ENCODE measurements at places on chromosomes 12 and 14.
A peak's percentile ranks its signal among the peaks of the same experiment; 100 is the strongest.

DNA sequence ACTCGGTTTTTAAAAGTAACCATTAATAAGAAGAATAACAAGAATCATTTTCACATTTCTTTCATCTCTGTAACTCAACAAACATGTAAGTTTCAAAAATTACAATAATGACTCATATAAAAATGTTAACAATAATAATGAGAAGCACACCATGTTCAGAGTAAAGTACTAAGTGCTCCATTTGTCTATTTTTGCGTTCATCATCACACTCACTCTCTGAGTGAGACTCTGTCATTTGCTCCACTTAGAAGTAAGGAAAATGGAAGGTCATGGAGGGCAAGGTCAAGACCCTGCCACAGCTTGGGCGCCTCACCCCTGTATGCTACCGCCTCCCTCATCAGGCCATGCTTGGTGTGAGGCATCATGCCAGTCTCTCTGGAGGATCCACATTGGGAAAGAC lies 129.9 kb downstream of the TMEM30B start:
- DNase-seq: no peak

DNA sequence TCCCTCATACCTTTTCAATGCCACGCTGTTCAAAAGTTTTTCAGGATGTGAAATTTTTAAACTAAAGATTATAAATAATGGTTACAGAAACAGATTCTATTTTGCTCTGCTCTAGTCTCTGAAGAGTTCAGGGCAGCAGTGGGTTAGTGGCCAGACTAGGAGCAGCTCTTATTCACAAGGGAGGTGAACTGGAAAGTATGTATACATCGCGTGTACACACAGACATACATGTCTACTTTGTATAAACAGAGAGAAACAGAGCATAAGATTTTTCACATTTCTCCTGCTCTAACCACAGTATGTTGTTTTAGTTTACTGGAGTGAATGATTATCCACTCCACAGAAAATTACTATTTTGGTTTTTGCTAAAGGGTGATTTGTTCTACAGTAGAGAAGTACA lies 74.4 kb upstream of the CRY1 start:
- no peak for DNase-seq

GRCh38 chr14:71267007-71267513 lies 359.8 kb downstream of the PCNX1 start:
- DNase-seq: no peak

DNA sequence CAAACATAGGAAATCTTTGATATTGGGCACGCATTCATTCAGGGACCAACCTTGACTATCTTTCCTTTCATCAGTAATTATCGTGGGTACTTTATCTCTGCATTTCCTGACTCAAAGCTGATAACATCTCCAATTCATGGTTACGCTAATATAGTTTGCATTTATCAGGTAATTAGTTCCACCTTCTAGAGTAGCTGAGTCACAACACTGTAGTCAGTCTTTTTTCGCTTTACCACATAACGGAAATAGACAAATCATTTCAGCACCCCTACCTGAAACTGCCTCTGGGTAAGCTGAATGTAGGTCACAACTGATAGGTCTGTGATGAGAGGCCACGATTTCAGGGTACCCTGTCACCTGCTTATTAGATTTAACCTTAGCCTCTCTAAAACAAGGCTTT lies 36.7 kb upstream of the IL22 start:
- no peak for DNase-seq

DNA sequence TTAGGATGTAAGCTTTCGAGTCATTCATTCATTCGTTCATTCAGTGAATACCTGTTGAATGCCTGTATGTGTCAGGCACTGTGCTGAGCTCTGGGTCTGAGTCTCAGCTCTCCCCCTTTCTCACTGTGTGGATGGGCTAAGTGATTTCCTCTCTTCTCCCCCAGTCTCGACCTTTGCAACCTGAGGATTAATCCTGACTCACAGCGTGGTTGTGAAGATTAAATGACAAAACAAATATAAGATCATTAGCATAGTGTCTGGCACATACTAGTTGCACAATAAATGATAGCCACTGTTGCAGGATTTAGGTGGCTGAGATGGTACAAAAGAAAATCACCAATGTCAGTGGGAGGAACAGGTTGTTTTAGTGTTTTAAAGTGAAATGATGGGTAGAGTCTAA lies 136.7 kb downstream of the GPR135 start:
- no peak for DNase-seq

DNA sequence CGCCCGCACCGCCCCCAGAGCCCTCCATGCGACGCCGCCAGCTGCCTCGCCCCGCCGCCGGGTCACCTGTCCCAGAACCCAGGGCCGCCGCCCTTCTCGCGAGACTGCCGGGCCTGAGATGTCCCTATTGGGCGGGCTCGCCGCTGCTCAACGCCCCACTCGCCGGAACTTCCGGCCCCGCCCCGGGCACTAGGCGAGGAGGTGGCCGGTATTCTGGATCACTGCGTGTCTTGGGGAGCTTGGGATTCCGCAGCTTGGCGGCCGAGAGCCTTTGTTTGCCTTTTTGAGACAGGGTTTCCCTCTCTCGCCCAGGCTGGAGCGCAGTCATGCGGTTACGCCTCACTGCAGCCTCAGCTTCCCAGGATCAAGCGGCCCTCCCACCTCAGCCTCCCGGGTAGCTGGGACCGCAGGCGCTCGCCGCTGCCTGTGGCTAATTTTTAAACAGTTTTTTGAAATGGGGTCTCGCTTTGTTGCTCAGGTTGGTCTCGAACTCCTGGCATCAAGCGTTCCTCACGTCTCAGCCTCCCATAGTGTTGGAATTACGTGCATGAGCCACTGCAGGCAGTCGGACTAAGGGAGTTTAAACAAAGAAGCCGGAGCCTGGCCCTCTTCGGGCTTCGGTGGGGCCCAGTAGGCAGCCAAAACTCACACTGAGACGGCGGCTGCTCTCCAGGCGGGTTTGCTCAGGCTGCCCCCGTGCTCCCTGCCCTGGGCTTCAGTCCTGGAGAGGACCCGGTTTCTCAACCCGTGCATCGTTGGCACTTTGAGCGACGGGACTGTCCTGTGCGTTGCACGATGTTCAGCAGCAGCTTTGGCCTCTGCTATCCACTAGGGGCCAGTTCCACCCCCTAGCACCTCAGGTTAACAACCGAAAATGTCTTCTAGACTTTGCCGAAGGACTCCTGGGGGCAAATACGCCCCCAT lies at the start of gene SLC15A4:
TSS of gene SLC15A4 (minus strand) at position 43 of the 924 bp plus-strand sequence. CDS start at position 28, 15 bp downstream.
- DNase-seq: peak; percentile 95
